Cardiac muscle cell (in vitro differentiated cells and primary cell): ENCODE measurements at places on chromosomes 11 and 22. TPM values are rescaled to one million over a fixed set of nuclear protein-coding genes. Genes with fewer than 3 reads are reported as not detected.

The GUCY1A2 gene
- 1.1 and 2.5 TPM in 2 replicates for total RNA-seq

The CTSF gene
- total RNA-seq, result 15.2 and 45.6 TPM in 2 replicates

The GGTLC2 gene
- not detected in 2 replicates for total RNA-seq

DNA sequence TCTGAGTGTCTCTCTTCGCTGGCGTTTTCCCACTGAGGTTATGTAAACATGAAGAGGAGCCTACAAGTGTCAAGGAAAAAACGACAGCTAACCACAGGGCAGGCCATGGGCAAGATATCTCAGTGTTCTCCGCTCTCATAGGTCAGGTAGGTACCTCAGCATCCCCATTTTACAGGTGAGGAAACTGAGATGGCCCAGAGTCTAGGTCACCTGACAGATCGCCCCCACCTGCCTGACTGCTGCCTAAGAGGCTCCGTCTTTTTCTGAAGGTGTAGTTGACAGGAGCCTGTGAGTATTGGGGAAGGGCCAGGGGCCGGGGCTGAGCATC lies 847 bp upstream of the NDUFA6 start:
- H3K4me1 ChIP-seq, result peaks cover 5% of the 10 kb centered on the region
- H3K4me3 ChIP-seq, result peak overlapping the region; percentile 29
- DNase-seq, result no peak
- no peaks in the 10 kb centered on the region for H3K27me3 ChIP-seq
- H3K36me3 ChIP-seq, result peaks cover 5% of the 10 kb centered on the region
- peak overlapping the region; percentile 84 for H3K27ac ChIP-seq

- H3K27me3 ChIP-seq, result peaks cover 18% of the 10 kb centered on the region
- no peak for DNase-seq
- no peak overlapping the region for H3K4me3 ChIP-seq
- H3K4me1 ChIP-seq, result no peaks in the 10 kb centered on the region
- no peaks in the 10 kb centered on the region for H3K36me3 ChIP-seq
Observed at GRCh38 chr22:30596886-30597285, 5.2 kb upstream of the PES1 start.

DNA sequence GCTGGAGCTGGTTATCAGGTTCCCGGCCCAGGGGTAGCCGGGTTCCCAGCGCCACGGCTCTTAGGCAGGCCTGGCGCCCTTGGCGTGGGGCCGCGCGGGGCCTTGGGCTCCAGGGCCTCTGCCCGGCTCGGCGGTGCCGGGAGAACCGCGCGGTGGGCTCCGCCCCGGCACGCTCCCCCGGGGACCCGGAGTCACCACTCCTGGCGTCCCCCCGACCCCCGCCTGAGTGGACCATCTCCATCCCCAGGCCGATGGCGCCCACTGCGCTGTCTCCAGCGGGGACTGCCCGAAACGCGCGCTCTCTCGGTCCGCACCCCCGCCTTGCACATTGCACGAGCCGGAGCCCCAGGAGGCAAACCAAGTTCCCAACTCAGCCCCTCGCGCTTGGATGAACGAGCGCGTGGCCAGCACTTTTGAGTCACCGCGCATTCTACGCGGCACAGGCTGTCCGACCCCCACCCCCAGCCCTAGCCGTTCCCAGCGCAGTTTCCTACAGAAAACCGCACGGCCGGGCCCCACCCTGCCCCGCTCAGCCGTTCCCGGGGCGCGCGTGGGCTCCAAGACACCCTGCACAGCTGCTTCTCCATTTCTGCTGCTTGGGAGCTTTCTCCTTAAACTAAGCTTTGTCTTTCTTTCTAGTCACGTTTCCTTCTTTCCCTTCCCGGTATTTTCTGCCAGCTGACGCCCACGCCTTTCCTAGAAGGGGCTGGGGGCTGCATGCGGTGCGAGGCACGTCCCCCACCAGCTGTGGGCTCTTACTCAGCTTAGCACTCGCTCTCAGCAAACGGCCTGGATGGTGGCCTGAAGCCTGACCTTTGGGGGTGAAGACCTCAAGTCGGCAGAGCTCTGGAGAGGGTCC lies 650 bp upstream of the CHID1 start:
- no peaks in the 10 kb centered on the region for H3K27me3 ChIP-seq
- no peaks in the 10 kb centered on the region for H3K36me3 ChIP-seq
- H3K4me3 ChIP-seq, result peak overlapping the region; percentile 89
- H3K27ac ChIP-seq, result peak overlapping the region; percentile 93

- H3K36me3 ChIP-seq, result no peaks in the 10 kb centered on the region
- no peak overlapping the region for H3K4me3 ChIP-seq
- H3K27ac ChIP-seq, result no peak overlapping the region
- no peaks in the 10 kb centered on the region for H3K4me1 ChIP-seq
- DNase-seq, result no peak
Observed at GRCh38 chr22:39825661-39826102, 67.9 kb downstream of the ENTHD1 start.

GRCh38 chr11:128209138-128209435 lies 378.3 kb downstream of the ETS1 start:
- no peaks in the 10 kb centered on the region for H3K27me3 ChIP-seq
- H3K27ac ChIP-seq, result no peak overlapping the region
- H3K4me3 ChIP-seq, result no peak overlapping the region
- no peaks in the 10 kb centered on the region for H3K36me3 ChIP-seq
- no peaks in the 10 kb centered on the region for H3K4me1 ChIP-seq

DNA sequence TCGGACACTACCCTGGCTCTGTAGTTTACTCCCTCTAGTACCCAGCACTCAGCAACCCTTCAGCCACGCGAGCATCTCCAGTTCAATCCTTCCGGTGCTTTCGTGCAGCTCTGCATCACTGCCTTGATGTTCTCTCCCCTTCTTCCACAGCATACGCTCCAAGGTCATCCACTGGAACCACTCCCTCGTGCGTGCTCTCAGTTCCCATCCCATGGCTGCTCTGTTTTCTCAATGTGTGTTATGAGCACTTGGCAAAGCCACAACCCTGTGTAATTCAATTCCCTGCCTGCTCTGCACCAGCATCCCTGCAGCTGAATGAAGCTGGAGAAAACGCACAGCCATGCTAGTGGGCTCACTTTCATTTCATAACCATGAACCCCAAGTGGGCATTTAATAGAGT lies 38.5 kb upstream of the NFRKB start:
- no peak overlapping the region for H3K27ac ChIP-seq
- DNase-seq, result no peak
- H3K27me3 ChIP-seq, result no peaks in the 10 kb centered on the region
- peaks cover 3% of the 10 kb centered on the region for H3K36me3 ChIP-seq

DNA sequence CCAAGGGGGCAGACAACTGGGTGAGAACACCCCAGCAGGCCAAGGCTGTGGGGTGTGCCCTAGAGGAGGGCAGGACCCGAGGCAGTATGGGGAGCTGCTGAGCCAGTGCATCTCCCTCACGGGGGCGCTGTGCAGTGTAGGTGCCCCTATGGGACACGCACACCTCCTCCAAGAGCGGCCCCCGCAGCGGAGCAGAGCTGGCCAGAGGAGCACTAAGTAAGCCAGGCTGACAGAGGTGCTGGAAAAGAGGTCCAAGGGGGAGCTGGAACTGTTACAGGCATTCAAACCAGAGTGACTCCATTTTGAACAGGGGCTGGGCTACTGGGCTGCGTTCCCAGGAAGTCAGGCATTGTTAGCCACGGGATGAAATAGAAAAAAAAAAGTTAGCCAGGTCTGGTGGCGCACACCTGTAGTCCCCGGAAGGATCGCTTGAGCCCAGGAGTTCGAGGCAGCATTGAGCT lies 41.8 kb downstream of the TST start:
- DNase-seq, result peak; percentile 45
- H3K4me1 ChIP-seq, result no peaks in the 10 kb centered on the region
- no peaks in the 10 kb centered on the region for H3K27me3 ChIP-seq
- H3K4me3 ChIP-seq, result peak overlapping the region; percentile 23
- H3K27ac ChIP-seq, result no peak overlapping the region

- no peaks in the 10 kb centered on the region for H3K27me3 ChIP-seq
- H3K4me1 ChIP-seq, result no peaks in the 10 kb centered on the region
- no peak overlapping the region for H3K4me3 ChIP-seq
- no peak for DNase-seq
- H3K27ac ChIP-seq, result no peak overlapping the region
Observed at GRCh38 chr11:46410021-46410420, 18.4 kb upstream of the CHRM4 start.

GRCh38 chr22:35883031-35883620 lies 145.5 kb downstream of the RBFOX2 start:
- DNase-seq, result peak; percentile 65
- no peaks in the 10 kb centered on the region for H3K27me3 ChIP-seq
- H3K4me3 ChIP-seq, result no peak overlapping the region

- no peak overlapping the region for H3K4me3 ChIP-seq
- H3K36me3 ChIP-seq, result no peaks in the 10 kb centered on the region
- no peaks in the 10 kb centered on the region for H3K4me1 ChIP-seq
- no peaks in the 10 kb centered on the region for H3K27me3 ChIP-seq
- no peak for DNase-seq
- H3K27ac ChIP-seq, result no peak overlapping the region
Observed at GRCh38 chr22:46131151-46131587, 19.2 kb upstream of the PPARA start.

GRCh38 chr11:66639066-66639813 lies 737 bp downstream of the RBM4 start:
- peak overlapping the region; percentile 98 for H3K27ac ChIP-seq
- peaks cover 27% of the 10 kb centered on the region for H3K36me3 ChIP-seq
- H3K4me1 ChIP-seq, result peaks cover 59% of the 10 kb centered on the region
- DNase-seq, result peak; percentile 60
- H3K27me3 ChIP-seq, result no peaks in the 10 kb centered on the region
- peak overlapping the region; percentile 93 for H3K4me3 ChIP-seq

DNA sequence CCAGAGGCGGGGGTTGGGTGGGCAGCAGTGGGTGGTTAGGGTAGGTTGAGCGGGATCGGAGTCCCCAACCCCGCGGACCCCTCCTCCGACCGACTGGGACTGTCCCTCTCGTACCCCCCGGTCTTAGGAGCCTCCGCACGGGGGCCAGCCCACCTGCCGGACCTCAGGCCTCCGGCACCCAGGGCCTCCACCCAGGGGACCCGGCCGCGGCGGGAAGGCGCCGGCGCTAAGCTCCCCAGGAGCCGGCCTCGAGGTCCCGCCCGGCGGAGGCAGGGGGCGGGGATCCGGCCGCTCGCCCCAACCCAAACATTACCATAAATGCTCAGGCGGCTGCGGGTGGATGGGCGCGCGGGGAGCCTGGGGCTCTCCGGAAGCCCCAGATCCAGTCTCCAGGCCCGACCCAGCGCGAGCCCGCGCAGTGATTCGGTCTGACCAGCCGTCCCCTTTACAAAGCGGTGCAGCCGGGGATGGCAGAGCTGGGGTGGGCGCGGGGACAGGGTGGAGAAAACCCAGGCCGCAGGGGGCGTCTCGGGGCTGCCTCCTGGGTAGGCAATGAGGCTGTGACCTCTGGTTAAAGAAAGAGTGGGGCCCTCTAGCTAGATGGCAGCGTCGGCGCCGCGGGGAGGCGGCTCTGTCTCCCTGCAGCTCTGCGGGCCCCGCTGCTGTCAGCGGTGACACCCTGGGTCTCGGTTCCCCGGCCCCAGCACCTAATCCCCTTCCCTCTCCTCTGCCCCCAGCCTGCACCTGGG lies 4.0 kb upstream of the MCAM start:
- H3K27ac ChIP-seq, result peak overlapping the region; percentile 50
- H3K4me1 ChIP-seq, result peaks cover 54% of the 10 kb centered on the region
- DNase-seq, result peak; percentile 65
- peaks cover 7% of the 10 kb centered on the region for H3K27me3 ChIP-seq

- no peaks in the 10 kb centered on the region for H3K27me3 ChIP-seq
- H3K36me3 ChIP-seq, result peaks cover 5% of the 10 kb centered on the region
- DNase-seq, result no peak
- H3K27ac ChIP-seq, result no peak overlapping the region
Observed at GRCh38 chr11:30457087-30457486, 129.1 kb downstream of the MPPED2 start.
